ENCODE measurements at places on chromosomes 3 and 15. TPM values are rescaled to one million over a fixed set of nuclear protein-coding genes. Genes with fewer than 3 reads are reported as not detected.

DNA sequence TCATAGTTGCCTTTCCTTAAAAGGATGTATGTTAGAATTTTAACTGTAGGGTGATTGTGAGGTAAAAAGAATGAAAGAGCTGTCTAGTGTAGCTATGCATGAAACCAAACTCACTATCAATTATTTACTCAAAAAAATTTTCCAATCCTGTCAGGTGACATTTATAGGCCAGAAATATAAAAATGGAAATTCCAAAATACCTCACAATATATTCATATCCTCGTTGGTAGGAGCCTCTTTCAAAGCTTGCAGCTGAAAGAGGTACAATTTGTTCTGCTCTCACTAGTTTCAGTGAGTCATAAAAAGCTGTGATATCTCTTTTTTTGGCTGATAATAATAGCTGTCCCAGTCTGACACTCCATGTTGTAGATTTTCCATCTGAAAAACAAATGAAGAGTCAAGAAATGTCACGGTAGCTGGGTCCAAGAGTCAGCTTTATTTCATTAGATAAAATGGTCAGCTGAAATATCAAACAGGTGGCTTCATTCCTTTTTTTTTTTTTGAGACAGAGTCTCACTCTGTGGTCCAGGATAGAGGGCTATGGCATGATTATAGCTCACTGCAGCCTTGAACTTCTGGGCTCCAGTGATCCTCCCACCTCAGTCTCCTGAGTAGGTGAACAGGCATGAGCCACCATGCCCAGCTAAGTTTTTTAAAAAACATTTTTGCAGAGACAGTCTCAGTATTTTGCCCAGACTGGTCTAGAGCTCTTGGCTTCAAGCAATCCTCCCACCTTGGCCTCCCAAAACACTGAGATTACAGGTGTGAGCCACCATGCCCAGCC is 50.8 kb upstream of the XRN1 start:
- H3K27ac ChIP-seq: no peak overlapping the region
- no peak overlapping the region for H3K4me3 ChIP-seq
- H3K36me3 ChIP-seq: no peaks in the 10 kb centered on the region
- no peak for DNase-seq
- no peaks in the 10 kb centered on the region for H3K27me3 ChIP-seq
- H3K4me1 ChIP-seq: no peaks in the 10 kb centered on the region

- H3K27me3 ChIP-seq: no peaks in the 10 kb centered on the region
- H3K4me3 ChIP-seq: no peak overlapping the region
- no peaks in the 10 kb centered on the region for H3K36me3 ChIP-seq
- no peak overlapping the region for H3K27ac ChIP-seq
- H3K4me1 ChIP-seq: peaks cover 26% of the 10 kb centered on the region
Measured at GRCh38 chr3:111080413-111080812, 8.8 kb downstream of the NECTIN3 start.

GRCh38 chr3:185712337-185712736 is 112.5 kb downstream of the IGF2BP2 start:
- no peak overlapping the region for H3K27ac ChIP-seq
- H3K27me3 ChIP-seq: no peaks in the 10 kb centered on the region
- no peak for DNase-seq

Gene FILIP1L
- 15.8 TPM for total RNA-seq

GRCh38 chr3:65979731-65980130 is 59.0 kb downstream of the MAGI1 start:
- DNase-seq: no peak
- H3K4me1 ChIP-seq: peaks cover 7% of the 10 kb centered on the region

DNA sequence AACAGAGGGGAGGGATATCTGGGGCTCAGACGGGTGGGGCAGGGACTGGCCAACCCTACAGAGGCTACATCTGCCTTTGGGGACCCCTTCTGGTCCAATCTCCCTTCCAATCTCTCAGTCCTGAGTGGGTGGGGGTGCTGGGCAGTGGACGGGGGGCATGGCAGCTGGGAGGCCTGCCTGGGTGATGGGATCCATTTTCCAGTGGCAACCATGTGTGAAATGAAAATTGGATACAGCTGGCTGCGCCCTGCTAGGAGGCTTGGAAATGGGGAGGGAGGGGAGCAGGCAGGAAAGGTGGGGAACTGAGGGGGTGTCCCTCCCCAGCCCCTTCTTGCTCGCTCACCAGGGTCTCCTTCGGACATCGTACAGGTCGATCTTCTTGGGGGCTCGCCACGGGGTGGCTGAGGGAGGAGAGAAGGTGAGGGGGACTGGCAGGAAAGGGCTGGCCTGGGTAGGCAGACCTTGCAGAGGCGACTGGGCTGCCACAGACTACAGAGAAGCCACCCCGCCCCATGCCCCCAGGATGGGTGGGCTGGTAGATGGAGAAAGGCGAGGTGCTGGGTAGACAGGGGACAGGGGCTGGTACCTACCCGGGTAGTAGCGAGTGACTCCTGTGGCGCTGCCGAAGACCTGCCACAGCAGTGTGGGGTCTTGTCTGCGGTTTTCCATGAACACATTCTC is 21.2 kb upstream of the TMEM115 start:
- H3K27me3 ChIP-seq: no peaks in the 10 kb centered on the region
- no peak overlapping the region for H3K27ac ChIP-seq
- no peaks in the 10 kb centered on the region for H3K36me3 ChIP-seq
- no peak for DNase-seq

Gene ACKR4
- 4.6 TPM for total RNA-seq

DNA sequence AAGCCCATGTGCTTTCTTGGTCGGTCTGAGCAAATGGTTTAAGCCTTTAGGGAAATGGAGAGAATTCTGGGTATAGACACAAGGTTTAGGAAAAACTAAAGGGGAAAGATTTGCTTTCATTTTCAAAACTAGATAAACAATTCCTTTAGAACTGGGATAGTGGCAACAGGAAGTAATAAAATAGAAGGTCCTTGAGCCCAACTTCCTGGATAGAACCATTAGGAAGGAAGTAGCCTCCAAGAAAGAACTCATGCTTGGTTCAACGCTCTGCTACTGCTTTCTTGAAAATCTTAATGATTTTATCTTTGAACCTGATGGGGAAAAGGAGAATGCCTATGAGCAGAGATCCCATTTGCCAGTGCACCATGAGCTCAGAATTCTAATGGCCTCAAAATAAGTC is 147.0 kb upstream of the THRB start:
- no peaks in the 10 kb centered on the region for H3K36me3 ChIP-seq
- no peak for DNase-seq
- no peaks in the 10 kb centered on the region for H3K4me1 ChIP-seq
- H3K4me3 ChIP-seq: no peak overlapping the region

Gene MPI
- 89.0 TPM for total RNA-seq

- peaks cover 11% of the 10 kb centered on the region for H3K4me1 ChIP-seq
- no peaks in the 10 kb centered on the region for H3K36me3 ChIP-seq
- no peak for DNase-seq
- H3K4me3 ChIP-seq: no peak overlapping the region
- no peak overlapping the region for H3K27ac ChIP-seq
- no peaks in the 10 kb centered on the region for H3K27me3 ChIP-seq
Measured at GRCh38 chr3:160874736-160875135, 118.7 kb downstream of the PPM1L start.

- H3K27ac ChIP-seq: no peak overlapping the region
- DNase-seq: no peak
- no peaks in the 10 kb centered on the region for H3K27me3 ChIP-seq
- H3K4me1 ChIP-seq: no peaks in the 10 kb centered on the region
- no peaks in the 10 kb centered on the region for H3K36me3 ChIP-seq
Measured at GRCh38 chr15:77695548-77695947, 62.8 kb upstream of the LINGO1 start.

GRCh38 chr3:81497572-81498251 is 263.7 kb downstream of the GBE1 start:
- no peaks in the 10 kb centered on the region for H3K27me3 ChIP-seq
- H3K4me3 ChIP-seq: no peak overlapping the region
- no peaks in the 10 kb centered on the region for H3K36me3 ChIP-seq
- H3K27ac ChIP-seq: no peak overlapping the region

DNA sequence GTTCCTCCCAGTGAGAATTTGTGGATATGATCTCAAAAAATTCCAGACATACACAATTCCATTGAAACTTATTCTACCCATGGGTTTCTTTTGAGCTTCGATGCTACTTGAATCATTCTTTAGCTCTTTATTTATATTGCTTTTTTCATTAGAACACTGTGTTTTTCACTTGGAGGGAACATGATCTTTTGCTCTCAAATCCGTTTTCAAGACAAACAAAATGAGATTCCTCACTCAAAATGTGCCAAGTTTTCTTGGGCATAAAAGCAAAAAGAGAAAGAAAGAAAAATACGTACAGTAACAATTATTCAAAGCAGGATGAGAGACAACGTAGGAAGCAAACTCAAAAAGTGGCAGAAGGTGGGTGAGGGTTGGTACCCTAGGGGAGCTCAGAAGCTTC is 118.8 kb upstream of the PDZRN3 start:
- H3K36me3 ChIP-seq: no peaks in the 10 kb centered on the region
- no peak for DNase-seq
- H3K27ac ChIP-seq: no peak overlapping the region
- H3K27me3 ChIP-seq: no peaks in the 10 kb centered on the region
- no peaks in the 10 kb centered on the region for H3K4me1 ChIP-seq
- H3K4me3 ChIP-seq: no peak overlapping the region

Gene CHL1
- 4.3 TPM for total RNA-seq

DNA sequence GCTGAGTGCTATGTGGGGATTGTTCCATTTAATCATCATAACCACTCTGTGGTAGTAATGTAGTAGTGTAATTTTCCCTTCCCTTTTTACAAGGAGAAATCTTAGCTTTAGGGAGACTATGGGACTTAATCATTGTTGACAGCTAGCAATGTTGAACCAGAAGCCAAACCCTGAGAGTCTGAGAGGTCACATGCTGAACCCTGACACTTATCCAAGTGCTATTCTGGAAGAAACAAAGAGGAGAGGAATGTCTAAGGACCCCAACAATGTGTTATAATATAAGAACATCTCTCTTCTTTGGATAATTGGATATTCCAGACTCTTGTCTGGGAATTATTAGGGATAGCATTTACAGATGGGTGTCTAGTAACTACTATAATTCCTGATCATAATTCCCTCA is 58.4 kb downstream of the GAP43 start:
- DNase-seq: no peak
- no peak overlapping the region for H3K27ac ChIP-seq
- no peaks in the 10 kb centered on the region for H3K36me3 ChIP-seq
- no peaks in the 10 kb centered on the region for H3K4me1 ChIP-seq
- H3K27me3 ChIP-seq: no peaks in the 10 kb centered on the region
